ENCODE measurements at places on chromosomes 2 and 18.

DNA sequence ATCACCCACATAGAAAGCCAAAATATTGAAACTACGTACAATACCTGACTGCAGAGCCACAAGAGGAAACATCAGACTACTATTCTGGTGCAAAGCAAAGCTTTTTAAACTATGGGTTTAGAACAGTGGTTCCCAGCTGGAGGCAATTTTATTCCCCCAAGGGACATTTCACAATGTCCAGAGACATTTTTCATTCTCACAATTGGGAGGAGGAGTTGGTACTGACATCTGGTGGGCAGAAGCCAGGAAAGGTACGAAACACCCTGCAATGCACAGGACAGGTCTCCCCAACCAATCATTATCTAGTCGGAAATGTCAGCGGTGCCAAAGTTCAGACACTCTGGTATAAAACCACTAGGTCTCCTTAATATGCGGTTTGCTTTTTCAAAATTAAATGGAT lies 88.4 kb upstream of the ARL5A start:
- H3K27ac ChIP-seq = no peak overlapping the region
- no peaks in the 10 kb centered on the region for H3K27me3 ChIP-seq
- no peak for DNase-seq
- H3K36me3 ChIP-seq = no peaks in the 10 kb centered on the region
- no peaks in the 10 kb centered on the region for H3K4me1 ChIP-seq
- H3K4me3 ChIP-seq = no peak overlapping the region

GRCh38 chr2:222468346-222468745 lies 44.0 kb downstream of the SGPP2 start:
- no peak overlapping the region for H3K4me3 ChIP-seq
- H3K36me3 ChIP-seq = no peaks in the 10 kb centered on the region
- no peak overlapping the region for H3K27ac ChIP-seq
- peaks cover 15% of the 10 kb centered on the region for H3K4me1 ChIP-seq

GRCh38 chr2:109158237-109158636 lies 29.2 kb downstream of the SH3RF3 start:
- no peak overlapping the region for H3K4me3 ChIP-seq
- no peaks in the 10 kb centered on the region for H3K27me3 ChIP-seq
- H3K4me1 ChIP-seq = peaks cover 3% of the 10 kb centered on the region
- no peaks in the 10 kb centered on the region for H3K36me3 ChIP-seq
- DNase-seq = no peak
- no peak overlapping the region for H3K27ac ChIP-seq

DNA sequence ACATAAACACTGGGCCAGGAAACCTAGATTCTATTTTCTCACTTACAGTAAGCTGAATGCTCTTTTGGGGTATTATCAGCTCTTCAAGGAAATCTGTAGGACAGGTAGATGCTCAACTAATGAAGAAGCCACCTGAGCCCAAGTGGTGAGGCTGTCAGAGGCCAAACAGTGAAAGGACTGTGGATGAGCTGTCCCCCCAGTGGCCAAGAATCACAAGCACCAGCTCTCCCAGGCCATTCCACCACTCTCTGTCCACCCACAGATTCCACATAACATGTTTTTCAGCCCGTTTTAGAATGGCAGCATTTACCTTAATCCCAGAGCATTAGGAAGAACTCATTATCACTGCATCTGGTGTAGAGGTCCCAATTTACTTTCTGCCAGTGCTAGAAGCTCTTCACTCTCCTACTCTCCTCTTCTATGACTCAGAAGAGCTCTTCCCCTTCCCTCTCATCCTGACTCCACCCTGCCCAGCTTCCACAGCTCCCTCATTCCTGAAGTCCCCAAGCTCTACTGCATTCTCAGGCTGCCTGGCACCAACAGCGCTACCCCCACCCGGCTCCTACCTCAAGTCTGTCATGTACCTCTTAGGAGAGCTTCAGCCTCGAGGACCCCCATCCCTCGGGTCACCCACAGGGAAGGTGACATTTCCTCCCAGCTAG lies 43.8 kb upstream of the GORASP2 start:
- no peaks in the 10 kb centered on the region for H3K27me3 ChIP-seq
- DNase-seq = peak; percentile 7
- H3K4me1 ChIP-seq = no peaks in the 10 kb centered on the region
- H3K4me3 ChIP-seq = no peak overlapping the region

DNA sequence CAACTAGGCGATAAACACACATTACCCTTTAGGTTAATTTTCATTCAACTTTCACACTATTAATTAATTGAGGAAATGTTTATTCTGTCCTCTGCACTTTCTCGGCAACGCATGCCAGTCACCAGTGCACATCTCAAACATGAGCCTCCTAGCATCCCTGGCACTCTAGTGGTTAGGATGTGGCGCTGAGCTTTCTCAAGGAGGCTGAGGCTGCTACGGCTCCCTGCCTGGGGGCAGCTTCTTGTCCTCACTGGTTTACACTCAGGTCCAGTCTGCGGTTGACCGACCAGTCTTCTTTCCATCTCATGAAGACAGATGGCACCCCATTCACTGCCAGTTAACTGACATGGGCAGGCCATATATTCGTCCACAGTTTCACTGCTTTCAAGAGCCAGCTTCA lies 463.4 kb downstream of the EIPR1 start:
- DNase-seq = no peak
- H3K4me3 ChIP-seq = no peak overlapping the region
- no peaks in the 10 kb centered on the region for H3K27me3 ChIP-seq
- H3K36me3 ChIP-seq = no peaks in the 10 kb centered on the region
- H3K4me1 ChIP-seq = no peaks in the 10 kb centered on the region
- no peak overlapping the region for H3K27ac ChIP-seq

GRCh38 chr18:51051105-51051712 lies 21.2 kb downstream of the SMAD4 start:
- no peak overlapping the region for H3K27ac ChIP-seq
- peaks cover 35% of the 10 kb centered on the region for H3K4me1 ChIP-seq
- no peak overlapping the region for H3K4me3 ChIP-seq
- no peaks in the 10 kb centered on the region for H3K27me3 ChIP-seq
- DNase-seq = peak; percentile 90

DNA sequence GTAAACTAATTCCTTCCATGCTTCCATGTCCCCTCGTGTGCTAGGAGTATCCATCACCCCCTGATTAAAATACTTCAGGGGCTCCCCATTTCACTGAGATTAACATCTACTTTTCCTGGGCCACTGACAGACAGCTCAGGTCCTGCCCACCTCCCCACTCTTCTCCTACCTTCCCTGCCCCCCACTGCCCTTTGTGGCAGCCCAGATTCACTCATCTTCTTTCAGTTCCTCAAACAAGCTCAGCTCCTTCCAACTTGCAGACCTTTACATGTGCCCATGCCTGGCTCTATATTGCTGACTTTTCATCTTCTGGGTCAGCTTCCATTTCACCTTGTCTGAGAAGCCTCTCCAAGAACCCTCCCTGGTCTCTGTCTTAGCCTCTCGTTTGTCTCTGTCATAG lies 12.0 kb downstream of the RUFY4 start:
- DNase-seq = no peak
- H3K27ac ChIP-seq = no peak overlapping the region
- H3K36me3 ChIP-seq = no peaks in the 10 kb centered on the region
- H3K4me3 ChIP-seq = no peak overlapping the region
- no peaks in the 10 kb centered on the region for H3K27me3 ChIP-seq

- peaks cover 60% of the 10 kb centered on the region for H3K36me3 ChIP-seq
- H3K27ac ChIP-seq = no peak overlapping the region
- H3K4me3 ChIP-seq = no peak overlapping the region
Measured at GRCh38 chr2:101868525-101868924, 123.2 kb upstream of the IL1R2 start.

DNA sequence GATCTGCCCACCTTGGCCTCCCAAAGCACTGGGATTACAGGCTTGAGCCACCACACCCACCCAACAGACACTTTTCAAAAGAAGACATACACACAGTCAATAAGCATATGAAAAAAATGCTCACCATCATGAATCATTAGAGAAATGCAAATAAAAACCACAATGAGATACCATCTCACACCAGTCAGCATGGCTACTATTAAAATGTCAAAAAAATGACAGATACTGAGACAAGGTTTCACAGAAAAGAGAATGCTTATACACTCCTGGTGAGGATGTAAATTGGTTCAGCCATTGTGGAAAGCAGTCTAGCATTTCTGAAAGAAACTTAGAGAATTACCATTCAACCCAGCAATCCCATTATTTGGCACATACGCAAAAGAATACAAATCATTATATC lies 1947.2 kb downstream of the SUCLG1 start:
- H3K4me1 ChIP-seq = no peaks in the 10 kb centered on the region
- no peak for DNase-seq
- H3K27ac ChIP-seq = no peak overlapping the region
- no peaks in the 10 kb centered on the region for H3K36me3 ChIP-seq
- no peaks in the 10 kb centered on the region for H3K27me3 ChIP-seq

DNA sequence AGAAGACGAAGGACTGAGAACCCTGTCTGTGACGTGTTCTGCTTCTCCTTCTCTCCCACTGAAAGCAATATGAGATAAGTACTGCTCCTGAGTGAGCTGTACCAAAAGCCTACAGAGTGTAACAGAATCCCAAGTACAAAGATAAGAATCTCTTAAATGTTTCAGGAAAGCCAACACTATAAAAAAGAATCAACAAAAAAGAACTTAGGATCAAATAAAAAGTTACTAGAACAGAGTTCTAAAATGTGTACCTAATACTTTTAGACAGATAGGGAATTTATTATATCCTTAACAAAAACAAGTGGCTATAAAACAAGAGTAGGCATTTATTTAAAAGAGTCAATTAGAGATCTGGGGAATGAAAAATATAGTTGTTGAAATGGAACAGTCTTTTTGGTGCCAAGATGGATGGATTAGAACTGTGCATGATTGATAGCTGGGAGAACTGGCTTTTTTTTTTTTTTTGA lies 49.0 kb downstream of the NCOA1 start:
- H3K36me3 ChIP-seq = 0 out of 2 replicates have a peak, but pooled peaks cover 4% of the 10 kb centered on the region
- no peaks in the 10 kb centered on the region for H3K27me3 ChIP-seq

GRCh38 chr2:55107436-55107835 lies 57.2 kb upstream of the RTN4 start:
- DNase-seq = no peak
- H3K36me3 ChIP-seq = no peaks in the 10 kb centered on the region
- H3K27me3 ChIP-seq = no peaks in the 10 kb centered on the region

GRCh38 chr2:96542357-96542977 lies 5.9 kb downstream of the ARID5A start:
- H3K4me1 ChIP-seq = peaks cover 20% of the 10 kb centered on the region
- no peaks in the 10 kb centered on the region for H3K36me3 ChIP-seq
- no peak overlapping the region for H3K27ac ChIP-seq
- no peak overlapping the region for H3K4me3 ChIP-seq

- no peaks in the 10 kb centered on the region for H3K27me3 ChIP-seq
- DNase-seq = no peak
- H3K4me3 ChIP-seq = no peak overlapping the region
- H3K36me3 ChIP-seq = no peaks in the 10 kb centered on the region
Measured at GRCh38 chr2:172612051-172612450, 56.2 kb downstream of the PDK1 start.

- H3K36me3 ChIP-seq = no peaks in the 10 kb centered on the region
- no peak for DNase-seq
- peaks cover 7% of the 10 kb centered on the region for H3K4me1 ChIP-seq
- H3K27ac ChIP-seq = no peak overlapping the region
- H3K27me3 ChIP-seq = no peaks in the 10 kb centered on the region
Measured at GRCh38 chr2:151102226-151102625, 159.4 kb downstream of the RBM43 start.

- H3K4me3 ChIP-seq = no peak within 1 kb of the TSS
- no peaks in the 10 kb centered on the region for H3K36me3 ChIP-seq
- no peaks in the 10 kb centered on the region for H3K4me1 ChIP-seq
Measured at GRCh38 chr2:182426918-182427240, at the start of gene PDE1A. PDE1A (minus strand) TSS chr2:182427036.

DNA sequence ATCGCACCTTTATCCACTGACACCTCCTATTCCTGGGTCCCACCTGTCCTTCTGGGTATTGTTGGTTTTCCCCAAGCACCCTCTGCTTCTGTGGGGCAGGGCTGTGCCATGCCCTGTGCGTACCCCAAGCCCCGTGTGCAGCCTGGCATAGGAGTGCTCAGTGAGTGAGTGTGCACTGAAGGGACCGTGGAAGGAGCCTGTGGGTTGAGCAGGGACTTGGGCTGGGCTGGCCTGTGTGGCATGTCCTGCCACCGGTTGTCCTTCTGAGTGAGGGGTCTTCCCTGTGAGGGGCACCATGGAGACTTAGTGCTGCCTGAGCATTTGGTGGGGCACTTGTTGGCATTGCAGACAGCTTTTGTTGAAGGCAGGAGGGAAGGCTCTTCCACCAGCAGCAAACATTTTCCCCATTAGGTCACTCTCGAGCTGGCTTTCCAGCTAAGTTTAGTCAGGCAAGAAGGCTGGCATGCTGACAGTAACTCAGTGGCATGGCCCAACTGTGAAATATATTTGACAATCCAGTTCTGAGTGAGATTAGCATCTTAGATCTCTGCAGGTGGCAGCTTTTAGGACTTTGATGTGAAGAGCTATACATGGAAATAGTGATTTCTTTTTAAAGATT lies 64.7 kb downstream of the LPIN1 start:
- no peak overlapping the region for H3K4me3 ChIP-seq
- H3K36me3 ChIP-seq = no peaks in the 10 kb centered on the region
- H3K27ac ChIP-seq = no peak overlapping the region
- no peaks in the 10 kb centered on the region for H3K4me1 ChIP-seq
- no peaks in the 10 kb centered on the region for H3K27me3 ChIP-seq
- no peak for DNase-seq

- no peak for DNase-seq
- H3K27ac ChIP-seq = peak overlapping the region; percentile 86
- H3K36me3 ChIP-seq = peaks cover 59% of the 10 kb centered on the region
- H3K4me1 ChIP-seq = peaks cover 12% of the 10 kb centered on the region
- H3K27me3 ChIP-seq = no peaks in the 10 kb centered on the region
Measured at GRCh38 chr18:58947136-58947732, 82.6 kb downstream of the ZNF532 start.

DNA sequence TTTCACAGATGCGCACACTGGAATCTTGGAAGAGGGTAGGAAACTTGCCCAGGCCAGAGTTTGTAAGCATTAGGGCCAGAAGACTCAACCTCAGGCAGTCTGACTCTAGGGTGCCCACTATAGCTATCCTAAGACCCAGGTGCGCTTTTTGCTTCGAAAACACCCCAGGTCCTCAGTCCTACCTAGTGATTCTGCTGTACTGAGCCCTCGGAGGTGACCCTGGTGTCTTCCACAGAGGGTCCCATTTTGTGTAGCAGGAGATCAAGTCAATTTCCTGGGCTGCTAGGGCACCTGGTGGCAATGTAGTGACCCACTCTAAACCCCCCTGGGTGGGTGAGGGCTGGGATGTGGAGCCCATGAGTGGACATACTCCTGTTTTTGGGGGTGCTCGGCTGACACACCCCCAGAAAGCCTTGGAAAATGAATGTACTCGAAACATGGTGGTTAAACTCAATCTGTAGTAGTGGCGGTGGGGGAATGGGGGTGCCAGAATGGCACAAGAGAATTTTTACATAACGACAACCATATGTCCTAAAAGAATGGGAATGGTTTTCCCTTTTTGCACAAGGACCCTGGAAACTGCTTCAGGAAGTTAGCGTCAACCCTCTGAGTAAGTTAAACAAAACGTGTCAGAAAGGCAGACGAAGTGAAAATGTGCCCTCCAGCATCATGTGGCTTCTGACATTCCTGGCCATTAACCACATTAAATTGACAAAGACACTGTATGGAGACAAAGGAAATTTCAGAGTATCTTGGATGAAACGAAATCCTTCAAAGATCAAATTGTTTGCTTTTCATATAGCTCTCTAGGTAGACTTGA lies 218.0 kb upstream of the COPS8 start:
- H3K4me1 ChIP-seq = peaks cover 8% of the 10 kb centered on the region
- H3K4me3 ChIP-seq = no peak overlapping the region
- no peak for DNase-seq
- H3K27me3 ChIP-seq = no peaks in the 10 kb centered on the region
- H3K36me3 ChIP-seq = no peaks in the 10 kb centered on the region
